HT1080 (cell line): ENCODE measurements at places on chromosomes 6 and 20. TPM values are rescaled to one million over a fixed set of nuclear protein-coding genes. Genes with fewer than 3 reads are reported as not detected.

DNA sequence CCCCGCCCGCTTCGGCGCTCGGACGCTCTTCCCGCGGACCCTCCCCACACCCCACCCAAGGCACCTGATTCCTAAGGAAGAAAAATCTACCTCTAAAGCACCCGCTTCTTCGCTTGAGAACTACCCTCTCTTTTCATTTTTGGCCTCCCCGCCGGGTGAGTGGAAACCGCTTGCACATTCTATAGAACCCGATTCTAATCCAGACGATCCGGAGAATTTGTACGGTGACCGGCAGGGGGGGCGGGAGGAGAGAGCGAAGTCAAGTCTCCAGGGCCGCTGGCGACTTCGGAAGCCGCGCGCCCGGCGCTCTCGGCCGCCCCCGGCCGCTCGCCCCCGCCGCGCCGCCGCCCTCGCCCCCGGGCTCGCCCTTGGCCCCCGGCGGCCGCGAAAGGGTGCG, at the start of gene RBM24:
RBM24 (plus strand) TSS at position 262 of the 397 bp plus-strand sequence. CDS start 221 bp downstream, outside the sequence.
- no peak for DNase-seq

- no peak for DNase-seq
Measured at GRCh38 chr20:36645998-36646397, at the start of gene SLA2. SLA2 (minus strand) TSS chr20:36646196; CDS start chr20:36641335, 4,861 bp downstream.

PKIB gene
- total RNA-seq, result 0.23 and 1.3 TPM in 2 replicates

- no peak for DNase-seq
Measured at GRCh38 chr6:167396659-167397490, 72.0 kb downstream of the TTLL2 start.

- DNase-seq, result no peak
Measured at GRCh38 chr6:42762426-42762859, 16.5 kb upstream of the TBCC start.

DNA sequence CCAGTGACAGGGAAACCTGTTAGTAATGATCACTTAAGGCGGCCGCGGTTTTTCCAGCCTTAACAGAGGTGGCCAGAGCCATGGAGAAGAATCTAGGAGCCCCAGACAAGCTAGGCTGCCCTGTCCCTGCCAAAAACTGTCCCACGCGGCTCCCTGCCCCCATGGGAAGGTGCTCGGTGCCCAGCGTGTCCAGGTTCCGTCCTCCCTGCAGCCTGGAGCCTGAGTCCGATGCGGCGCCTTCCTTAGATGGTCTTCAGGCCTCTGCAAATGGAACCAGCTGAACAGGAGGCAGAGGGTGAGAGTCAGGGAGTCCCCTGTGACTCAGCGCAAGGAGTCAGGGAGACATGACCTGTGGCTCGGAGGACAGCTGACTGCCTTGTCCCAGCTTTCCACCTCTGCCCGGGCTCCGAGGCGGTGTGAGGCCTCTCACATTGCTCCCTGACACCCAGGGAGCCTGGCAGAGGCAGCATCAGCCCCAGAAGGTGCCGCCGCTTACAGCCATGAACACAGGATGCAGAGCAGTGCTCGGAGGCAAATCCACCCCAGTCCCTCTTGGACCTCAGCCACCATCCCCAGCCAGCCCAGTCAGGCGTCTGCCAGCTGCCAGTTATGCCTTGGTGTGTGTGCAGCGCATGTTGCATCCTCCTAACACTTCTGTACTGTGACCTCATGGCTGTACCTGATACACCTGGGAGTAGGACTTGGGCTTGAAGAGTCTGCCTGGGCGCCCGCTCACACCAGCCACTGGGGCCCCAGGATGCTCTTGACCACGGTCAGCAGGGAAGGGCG, 377.7 kb downstream of the CDH4 start:
- DNase-seq, result peak; percentile 11

GRCh38 chr6:117548797-117549301, 53.5 kb downstream of the GOPC start:
- DNase-seq, result peak; percentile 80

DNA sequence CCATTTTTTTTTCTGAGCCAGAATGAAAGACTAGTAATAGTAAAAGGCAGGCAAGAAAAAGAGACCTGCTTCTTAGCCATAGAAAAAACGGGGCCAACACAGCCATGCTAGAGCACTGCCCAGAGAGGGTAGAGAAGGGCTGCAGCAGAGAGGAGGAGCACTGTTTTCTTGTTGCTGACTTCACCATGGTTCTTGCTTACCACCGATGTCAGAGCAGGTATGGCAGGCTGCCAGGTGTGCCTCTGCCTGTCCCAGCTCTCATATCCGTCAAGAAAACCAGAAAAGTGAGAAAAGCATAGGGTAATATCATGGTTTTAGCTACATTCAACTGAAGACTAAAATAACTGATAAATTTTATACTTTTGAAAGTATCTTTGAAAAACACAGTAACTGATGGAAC, 60.7 kb downstream of the DTNBP1 start:
- no peak for DNase-seq

GTSF1L gene
- not detected in 2 replicates for total RNA-seq

KATNA1 gene
- 19.2 and 22.3 TPM in 2 replicates for total RNA-seq

FAM162B gene
- total RNA-seq, result not detected in 2 replicates

DNA sequence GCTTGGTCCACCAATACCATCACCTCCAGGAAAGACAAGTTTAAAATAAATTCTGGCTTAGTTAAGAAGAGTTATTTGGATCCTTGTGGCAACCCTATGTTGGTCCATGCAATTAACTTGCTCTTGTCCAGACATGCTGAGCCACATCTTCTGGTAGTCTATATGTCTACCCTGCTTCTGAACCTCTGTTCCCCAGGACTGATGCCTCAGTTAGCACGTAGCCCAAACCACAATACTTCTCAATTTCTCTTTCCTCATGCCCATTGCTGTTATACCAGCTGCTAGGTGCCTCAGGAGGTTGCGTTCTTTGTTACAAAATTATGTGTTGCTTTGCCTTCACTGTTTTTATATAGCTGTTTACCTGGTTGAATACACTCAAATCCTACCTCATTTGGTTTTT, 116.4 kb upstream of the KCNQ5 start:
- DNase-seq, result no peak

DNA sequence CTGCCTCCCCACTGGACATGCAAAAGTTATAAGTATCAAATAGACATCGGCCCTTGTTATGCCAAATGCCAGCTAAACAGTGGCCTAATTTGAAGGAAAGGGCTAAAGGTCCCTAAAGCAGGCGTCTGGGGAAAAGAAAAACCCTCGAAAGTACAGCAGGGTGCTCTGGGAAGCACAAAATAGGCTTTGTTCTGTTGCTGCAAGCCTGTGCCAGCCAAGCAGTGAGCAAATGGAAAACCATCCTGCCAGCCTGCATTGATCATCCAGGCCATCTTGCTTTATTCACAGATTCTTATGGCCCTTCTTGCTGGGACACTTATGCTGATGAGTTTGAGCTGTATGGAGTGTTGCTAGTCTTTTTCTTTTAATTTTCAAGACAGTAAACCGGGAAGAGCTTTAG, 62.2 kb upstream of the PLEKHG1 start:
- DNase-seq, result no peak

- DNase-seq, result peak; percentile 60
Measured at GRCh38 chr20:10239954-10240353, 21.3 kb downstream of the SNAP25 start.

DNA sequence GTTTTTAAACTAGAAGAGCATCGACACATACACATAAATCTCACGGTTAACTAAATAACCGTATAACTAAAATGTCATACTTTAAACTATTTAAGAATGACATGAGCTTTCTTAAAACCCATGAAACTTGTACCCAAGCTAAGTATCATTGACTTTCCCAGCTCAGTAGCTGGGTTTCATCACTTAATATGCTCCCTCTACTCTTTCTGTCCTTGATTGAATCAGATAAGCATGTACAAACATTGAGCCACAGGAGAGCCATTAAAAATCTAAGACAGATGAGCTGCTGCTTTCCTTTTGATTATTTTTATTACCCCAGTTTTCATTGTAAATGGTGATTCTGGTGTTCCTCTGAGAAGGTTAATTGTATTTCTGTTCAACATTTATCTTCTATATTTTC, 115.8 kb downstream of the FOXO3 start:
- no peak for DNase-seq

OR2H2 gene
- total RNA-seq, result not detected in 2 replicates

FANCE gene
- total RNA-seq, result 15.5 and 16.0 TPM in 2 replicates

WFDC5 gene
- not detected in 2 replicates for total RNA-seq

DNA sequence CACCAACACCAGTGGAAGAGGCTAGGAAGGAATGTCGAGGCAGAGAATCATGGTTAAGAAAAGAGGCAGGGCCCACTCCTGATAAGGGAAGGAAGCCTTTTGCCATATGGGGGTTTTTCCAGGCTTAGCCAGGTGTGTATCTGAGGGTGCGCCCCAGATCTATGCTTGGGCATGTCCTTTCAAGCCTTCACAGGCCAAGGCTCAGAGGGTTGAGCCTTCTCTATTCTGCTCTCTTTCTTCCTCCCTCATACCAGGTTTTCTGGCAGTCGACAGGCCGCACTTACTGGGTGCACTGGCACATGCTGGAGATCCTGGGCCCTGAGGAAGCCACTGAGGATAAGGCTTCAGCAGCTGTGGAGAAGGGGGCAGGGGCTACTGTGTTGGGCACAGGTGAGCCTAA, 4.7 kb downstream of the CUL9 start:
- DNase-seq, result no peak

TAGAP gene
- total RNA-seq, result not detected in 2 replicates

- no peak for DNase-seq
Measured at GRCh38 chr6:127893541-127893940, 7.3 kb downstream of the THEMIS start.

GRCh38 chr6:111724039-111724438, 118.4 kb upstream of the TRAF3IP2 start:
- no peak for DNase-seq

DNA sequence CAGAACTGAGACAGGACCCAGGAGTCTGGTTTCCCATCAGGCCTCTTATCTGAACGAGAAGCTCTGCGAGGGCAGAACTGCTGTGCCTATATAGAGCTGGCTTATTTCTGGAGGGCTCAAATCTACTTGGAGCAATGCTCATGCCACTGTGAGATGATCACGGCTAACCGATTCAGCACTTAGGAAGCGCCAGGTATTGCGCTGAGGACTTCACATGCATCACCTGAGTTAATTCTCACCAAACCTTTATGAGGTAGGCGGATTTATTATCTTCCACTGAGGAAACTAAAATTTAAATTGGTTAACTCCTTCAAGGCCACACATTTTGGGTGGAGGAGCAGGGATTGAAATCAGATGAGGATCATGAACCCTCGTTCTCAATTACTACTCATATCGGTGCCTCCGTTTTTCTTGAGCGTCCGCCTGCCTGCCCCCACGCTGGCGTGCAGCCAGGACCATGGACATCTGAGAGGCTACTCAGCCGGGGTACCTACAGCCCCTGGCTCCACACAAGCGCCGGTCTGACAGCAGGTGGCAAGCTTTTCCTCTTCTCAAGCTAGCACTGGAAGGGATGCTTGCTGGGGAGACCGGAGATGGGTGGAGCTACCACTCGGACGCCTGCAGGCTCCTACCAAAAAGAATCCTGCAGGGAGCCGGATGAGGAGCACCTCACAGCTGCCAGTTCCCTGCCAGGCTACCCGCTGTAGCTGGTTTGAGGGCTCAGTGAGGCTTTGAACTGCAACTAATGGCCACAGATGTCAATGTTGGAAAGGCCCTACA, 1.0 kb upstream of the PCIF1 start:
- peak; percentile 88 for DNase-seq

HLA-DPA1 gene
- total RNA-seq, result 2.2 and 8.9 TPM in 2 replicates

DNA sequence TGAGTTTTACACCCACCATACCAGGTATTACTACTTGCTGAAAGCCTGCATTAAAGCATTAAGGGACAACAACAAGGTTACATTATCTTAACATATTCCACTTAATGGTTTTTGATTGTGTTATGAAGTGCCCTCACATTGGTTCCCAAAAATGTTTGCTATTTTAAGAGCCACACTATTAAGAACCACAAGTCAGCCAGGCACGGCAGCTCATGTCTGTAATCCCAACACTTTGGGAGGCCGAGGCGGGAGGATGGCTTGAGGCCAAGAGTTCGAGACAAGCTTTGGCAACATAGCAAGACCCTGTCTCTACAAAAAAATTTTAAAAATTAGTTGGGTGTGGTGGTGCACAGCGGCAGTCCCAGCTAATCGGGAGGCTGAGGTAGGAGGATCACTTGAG, 28.2 kb downstream of the ATXN1 start:
- DNase-seq, result no peak

DSP gene
- total RNA-seq, result 3.4 and 4.3 TPM in 2 replicates

DNA sequence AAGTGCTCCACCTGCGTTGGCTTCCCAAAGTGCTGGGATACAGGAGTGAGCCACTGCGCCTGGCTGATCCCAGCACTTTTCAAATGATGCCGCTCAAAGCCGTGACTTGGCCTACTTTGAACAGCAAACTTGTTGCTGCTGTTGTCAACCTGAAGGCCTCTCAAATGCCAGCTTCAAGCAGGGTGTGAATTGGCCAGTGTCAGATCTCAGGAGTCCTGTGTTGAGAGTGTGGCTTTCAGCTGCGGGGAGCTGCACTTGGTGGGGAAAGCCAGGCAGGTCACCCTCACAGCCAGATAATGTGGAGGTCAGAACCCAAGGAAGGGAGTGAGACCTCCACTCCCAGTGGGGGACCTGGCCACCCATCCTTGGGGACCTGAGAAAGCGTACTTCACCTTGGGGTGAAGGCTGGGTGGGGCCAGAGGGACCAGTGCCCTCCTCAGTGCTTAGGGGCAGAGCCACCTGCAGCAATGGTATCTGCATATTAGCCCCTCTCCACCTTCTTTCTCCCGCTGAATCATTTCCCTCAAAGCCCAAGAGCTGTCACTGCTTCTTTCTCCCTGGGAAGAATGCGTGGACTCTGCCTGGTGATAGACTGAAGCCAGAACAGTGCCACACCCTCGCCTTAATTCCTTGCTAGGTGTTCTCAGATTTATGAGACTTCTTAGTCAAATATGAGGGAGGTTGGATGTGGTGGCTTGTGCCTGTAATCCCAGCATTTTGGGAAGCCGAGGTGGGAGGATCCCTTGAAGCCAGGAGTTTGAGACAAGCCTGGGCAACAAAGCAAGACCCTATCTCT, 19.1 kb upstream of the PANK2 start:
- no peak for DNase-seq

GRCh38 chr20:20699144-20699543, 13.3 kb downstream of the RALGAPA2 start:
- DNase-seq, result no peak
